ENCODE measurements at places on chromosomes 12 and 14.

GRCh38 chr12:115233891-115234543 is 550.0 kb upstream of the TBX3 start:
- no peak for DNase-seq

DNA sequence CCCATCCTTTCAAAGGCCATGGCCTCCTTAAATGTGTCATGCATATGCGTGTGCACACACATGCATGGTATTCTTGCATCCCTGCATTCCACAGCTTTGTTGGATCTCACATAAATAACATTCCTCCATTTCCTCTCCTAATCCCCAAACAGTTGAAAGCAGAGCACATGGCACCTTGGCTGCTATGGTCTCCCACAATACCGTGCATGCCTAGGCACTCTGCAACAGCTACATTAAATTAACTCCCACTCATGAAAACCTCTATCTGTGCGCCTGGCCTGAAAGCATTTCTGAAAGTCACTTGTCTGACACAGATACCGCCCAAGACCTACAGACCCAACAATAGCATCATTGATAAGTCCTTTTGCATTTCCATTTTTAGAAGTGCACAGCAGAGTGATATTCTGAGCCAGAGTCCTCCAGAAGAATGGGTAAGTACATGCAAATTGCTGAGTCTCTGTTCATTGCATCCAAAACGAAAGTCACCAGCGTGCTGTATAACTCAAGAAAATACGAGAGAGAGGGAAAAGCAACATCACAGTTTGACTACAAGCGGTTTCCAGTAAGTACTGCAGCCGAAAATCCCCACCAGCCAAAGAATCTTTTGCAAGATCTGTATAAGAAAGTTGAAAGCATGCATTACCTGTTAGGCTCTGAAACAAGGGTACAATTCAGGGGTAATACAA is 436 bp downstream of the ASB2 start:
- DNase-seq, result no peak

DNA sequence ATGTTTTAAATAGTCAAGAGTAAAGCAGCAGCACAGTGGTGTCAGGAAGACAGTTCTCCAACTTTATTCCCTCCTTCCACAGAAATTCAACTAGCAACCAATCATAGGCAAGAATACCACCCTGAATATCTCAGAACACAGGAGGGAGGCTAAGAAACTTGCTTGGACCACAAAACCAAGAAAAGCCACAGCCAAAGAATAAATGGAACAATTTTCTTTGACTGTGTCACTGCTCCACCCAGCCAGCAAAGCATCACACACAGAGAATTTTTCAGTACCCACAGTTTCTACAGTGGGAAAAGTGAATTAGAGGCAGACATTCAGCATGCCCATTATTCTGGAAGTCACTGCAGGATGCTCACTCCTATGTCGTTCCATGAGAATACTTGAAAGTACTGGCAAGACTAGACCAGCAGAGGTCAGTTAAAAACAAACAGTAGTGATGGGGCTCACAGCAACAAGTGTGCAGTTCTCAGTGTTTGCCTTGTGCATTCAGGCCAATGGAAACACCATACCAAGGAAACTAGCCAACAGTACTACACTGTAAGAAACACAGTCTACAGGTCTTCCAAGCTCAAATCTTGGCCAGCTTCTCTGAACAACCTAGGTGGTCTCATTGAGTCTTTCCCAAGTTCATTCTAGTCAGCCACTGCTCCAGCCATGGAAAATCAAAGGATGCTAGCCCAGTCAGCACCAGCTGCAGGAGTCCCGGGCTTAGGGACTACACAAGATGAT is 56.8 kb upstream of the FOXG1 start:
- no peak for DNase-seq

DNA sequence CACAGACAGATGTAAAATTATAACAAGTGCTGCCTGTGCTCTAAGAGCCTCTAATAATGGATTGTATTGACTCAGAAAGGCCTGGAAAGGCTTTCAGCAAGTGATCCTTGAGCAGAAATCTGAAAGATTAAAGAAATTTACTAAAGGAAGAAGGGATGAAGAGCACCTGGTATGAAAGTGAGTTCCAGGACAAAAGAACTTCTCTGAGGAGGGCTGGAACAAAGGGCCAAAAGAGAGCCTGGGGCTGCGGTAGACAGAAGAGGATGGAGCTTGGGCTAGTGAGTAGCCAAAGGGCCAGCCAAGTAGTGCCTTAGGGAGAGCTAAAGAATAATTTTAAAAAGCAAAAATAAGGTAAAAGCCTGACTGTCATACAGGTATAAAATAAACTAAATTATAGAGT is 44.0 kb downstream of the BCAT1 start:
- no peak for DNase-seq

DNA sequence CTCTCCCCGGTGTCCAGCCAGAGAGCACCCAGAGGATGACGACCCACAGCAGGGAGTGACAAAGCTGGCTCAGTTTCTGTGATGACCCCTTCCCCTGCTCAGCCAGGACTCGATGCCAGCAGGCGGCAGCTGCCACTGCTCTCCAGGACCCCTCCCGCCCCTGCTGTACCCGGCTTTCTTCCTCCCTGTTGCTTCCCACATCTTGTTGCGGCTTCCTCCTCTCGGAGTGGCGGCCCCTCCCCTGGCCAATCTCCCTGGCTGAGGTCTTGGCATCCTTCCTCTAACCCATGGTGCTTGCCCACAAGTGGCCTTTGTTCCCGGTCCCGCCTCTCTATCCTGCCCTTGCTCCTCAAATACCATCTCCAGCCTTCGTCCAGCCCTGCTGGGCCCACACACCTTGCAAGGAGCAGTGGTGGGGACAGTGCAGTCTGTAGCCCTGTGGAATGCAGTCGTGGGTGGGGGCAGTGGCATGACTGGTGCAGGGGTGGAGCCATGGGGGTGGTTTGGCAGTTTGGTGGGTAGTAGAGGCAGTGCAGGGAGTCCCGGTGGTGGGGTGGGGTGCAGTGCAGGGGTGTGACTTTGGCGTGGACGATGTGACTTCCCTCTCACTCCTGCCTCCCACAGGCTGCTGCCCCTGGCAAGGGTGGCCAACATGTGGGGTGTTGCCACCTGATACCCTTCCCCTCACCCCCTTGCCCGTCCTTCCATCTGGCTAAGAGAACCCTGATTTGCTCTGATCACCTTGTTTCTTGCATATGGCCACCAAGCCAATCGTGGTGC is 16.3 kb upstream of the BEGAIN start:
- no peak for DNase-seq

GRCh38 chr14:73680821-73681220 is 33.4 kb downstream of the PNMA1 start:
- no peak for DNase-seq

DNA sequence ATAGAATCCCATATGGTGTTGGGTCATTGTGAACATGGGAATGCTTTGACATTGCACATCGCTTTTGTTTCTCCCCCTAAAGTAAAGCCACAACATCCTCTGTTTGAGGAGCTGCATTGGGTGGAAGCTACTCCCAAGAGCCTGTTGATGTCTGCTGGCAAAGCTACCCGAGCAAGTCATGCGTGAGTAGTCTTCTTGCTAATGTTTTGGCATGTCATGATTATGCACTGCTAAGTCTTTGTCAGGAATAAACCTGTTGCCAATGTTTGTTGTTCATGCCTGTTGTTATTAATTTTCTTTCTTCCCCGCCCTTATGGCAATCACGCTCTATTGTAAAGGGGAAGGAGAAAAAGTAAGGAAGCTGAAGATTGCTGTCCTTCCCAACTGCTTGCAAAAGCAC is 97.3 kb downstream of the EXOC5 start:
- no peak for DNase-seq

DNA sequence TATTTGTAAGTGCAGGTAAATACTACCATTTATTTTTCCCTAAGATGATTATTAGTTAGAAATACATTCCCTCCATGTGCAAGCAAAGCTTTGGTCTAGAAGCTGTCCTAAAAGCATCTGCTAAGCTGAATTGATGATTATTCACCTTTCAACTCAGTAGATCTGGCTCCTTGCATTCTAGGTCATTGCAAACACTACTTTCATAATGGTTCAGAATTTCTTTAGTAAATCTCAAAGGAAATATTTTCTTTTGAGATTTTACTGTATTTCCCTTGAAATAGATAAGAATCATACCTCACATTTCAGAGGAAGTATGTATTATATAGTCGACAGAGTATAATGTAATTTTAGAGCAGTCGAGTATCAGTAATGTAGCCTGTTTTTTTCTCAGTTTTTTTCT is 2.4 kb downstream of the ETNK1 start:
- DNase-seq, result no peak

- DNase-seq, result no peak
Measured at GRCh38 chr12:124875803-124876132, 12.1 kb upstream of the SCARB1 start.

GRCh38 chr14:75222208-75222701 is 45.8 kb upstream of the TMED10 start:
- DNase-seq, result no peak
